ENCODE measurements at places on chromosomes 12 and 14.

DNA sequence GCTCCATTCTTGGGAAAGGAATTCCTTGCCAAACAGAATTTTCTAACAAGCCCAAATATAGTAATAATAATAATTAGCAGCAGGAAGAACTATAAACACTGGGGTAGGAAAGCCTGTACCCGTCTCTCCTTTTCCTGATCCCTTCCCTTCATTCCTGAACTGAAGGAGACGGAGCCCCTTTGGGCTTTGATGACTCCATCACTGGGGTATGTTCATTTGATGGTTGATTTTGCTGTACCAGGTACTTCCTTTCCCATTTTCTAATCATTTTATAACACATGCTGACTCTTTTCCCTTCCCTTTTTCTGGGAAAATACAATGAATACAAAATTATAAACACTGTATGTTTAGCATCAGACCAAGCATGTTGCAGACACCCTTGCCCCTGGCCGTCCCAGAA lies 3.6 kb upstream of the RCOR1 start:
- no peak for DNase-seq

- DNase-seq, result no peak
These were observed 3.6 kb upstream of the RPS26 start for GRCh38 chr12:56038022-56038655.

DNA sequence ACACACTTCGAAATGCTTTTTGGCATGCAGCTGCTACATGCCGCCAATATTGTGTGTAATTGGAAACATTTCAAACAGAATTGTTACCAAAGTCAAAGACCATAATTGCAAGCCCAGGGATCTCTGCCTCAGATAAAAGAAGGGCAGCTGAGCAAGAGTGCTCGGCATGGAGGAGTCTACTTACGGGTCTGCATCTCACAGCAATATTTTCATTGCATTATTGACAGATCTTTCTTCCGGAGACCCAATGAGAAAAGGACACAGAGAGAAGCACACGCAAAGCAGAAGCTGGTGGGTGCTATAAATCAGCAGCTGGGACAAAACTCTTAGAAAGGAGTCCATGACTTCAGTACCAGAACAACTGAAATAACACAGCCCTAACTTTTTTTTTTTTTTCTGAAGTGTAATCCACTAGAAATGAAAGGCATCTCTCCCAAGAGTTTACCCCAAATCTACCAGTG lies 4.9 kb downstream of the PRICKLE1 start:
- DNase-seq, result no peak

GRCh38 chr12:98686603-98687002 lies 41.5 kb downstream of the APAF1 start:
- DNase-seq, result no peak

GRCh38 chr12:106136263-106136662 lies 2.5 kb downstream of the NUAK1 start:
- peak; percentile 86 for DNase-seq

GRCh38 chr12:1220127-1221092 lies 229.4 kb downstream of the ERC1 start:
- no peak for DNase-seq

DNA sequence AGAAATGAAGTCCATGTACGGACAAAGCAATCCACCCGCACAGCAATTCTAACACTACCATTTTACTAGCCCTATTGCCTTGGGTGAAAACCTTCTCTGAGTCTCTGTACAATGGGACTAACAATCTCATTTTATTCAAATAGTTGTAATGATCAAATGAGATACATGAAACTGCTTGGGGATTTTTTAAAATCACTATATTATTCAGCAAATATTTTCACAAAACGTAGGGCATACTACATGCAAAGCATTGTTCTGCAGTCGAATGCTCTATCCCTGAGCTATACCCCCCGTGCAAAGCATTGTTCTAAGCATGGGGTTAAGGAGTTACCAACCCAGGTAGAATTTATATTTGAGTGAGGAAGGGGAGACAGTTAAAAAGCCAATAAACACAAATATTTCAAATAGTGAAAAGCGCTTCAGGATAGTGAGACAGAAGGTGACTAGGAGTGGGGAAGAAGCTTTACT lies 554 bp upstream of the ATF7 start:
- no peak for DNase-seq

- DNase-seq, result no peak
These were observed at the start of gene MYF6 for GRCh38 chr12:80707126-80707829. TSS of gene MYF6 (plus strand) at chr12:80707634. CDS start at chr12:80707720, 86 bp downstream.

GRCh38 chr12:90515199-90516175 lies 439.5 kb downstream of the CCER1 start:
- no peak for DNase-seq

DNA sequence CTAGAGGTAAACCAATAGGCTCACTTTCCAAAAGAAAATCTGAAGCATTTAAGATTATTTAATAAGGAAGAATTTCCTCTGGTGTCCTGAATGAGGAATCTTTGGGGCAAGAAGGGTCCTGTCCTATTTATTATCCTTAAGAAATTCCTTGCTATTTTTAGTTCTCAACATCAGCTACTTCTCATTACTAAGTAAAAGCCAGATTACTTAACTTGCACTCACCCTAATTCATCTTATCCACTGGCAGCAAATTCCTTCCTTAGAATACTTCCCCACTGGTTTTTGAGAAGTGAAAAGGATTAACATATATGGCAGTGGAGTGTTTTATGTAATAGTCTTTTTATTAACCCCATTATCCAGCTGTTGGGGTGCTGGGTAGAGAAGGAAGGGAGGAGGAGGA lies 767.7 kb downstream of the DIO2 start:
- no peak for DNase-seq

DNA sequence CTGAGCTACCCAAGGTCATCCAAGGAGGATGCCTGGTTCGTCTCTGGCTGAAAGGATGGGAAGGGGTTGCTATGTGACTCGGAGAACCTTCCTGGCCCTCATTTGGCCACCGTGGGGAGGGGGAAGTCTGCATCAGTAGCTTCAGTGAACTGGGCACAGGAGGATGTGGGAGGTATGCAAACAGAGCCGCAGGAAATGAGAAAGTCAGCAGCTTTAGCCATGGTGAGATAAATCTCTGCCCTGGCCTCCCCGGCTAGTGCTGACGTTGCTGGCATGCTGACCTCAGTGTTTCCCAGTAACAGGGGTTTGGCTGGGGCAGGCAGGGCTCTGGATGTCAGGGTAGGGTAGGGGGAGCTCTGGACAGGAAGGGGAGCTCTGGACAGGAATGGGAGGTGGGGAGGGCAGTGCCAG lies 2.3 kb upstream of the CEBPE start:
- no peak for DNase-seq

DNA sequence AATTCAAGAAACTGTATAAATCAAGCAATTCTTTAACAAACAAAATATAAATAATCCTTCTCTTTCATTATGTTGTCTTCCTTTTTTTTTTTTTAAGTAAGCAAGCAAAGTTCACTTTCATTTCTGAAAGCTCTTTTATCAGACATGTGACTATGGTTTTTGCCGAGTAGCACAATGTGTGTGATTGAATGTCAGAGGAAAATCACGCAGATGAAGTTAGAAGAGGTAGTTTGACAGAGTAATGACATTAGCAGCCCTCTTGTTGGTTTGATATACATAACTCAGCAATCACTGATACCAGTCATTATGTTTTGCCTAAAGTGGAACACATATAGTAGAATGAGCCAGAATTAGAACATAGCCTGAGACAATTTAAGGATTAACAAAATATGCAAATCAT lies 19.0 kb downstream of the ALX1 start:
- no peak for DNase-seq

DNA sequence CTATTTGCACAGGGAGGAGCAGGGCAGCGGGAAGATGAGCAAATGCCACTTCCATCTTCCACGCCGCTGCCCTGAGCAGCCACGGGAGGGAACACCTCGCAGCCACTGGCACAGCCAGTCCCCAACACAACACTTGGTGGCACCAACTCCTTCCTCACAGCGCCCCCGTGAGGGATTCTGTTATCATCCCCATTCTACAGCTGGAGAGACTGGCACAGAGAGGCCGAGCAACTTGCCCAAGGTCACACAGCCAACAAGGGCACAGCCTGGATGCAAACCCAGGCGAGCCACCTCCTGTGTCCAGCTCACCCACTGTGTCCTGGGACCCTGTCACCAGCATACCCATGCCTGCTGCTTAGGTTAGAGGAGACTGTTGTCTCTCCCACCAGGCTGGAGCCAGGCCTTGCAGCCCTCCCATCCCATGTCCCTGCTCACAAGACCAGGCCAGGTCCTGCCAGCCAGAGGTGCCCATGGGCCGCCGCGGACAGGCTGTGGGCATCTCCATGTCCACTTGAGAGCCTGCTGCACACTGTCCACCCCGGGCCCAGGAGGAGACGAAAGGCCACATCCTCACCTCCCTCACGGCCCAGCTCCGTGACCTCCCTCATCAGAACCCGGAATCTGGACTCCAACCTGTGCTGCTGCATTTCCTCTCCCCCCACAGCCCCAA lies 57.0 kb downstream of the NCOR2 start:
- peak; percentile 41 for DNase-seq

GRCh38 chr12:113435367-113435766 lies 13.2 kb downstream of the SDSL start:
- no peak for DNase-seq

DNA sequence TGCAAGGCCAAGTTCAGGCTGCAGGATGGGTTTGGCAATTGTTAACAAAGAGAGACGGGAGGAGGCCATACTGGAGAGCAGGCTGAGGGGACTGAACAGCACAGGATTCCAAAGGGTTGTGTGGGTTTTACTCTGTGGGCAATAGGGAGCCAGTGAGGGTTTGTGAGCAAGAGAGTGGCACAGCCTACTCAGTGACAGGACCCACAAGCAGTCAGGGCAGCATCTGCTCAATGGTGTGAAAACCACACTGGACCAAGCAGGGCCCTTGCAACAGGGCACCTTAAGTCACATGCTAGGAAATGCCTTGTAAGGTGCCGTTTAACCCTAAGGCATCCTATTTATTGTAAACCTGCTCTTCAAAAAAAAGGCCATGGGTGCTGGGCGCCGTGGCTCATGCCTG lies 22.0 kb downstream of the SYNE3 start:
- DNase-seq, result no peak

GRCh38 chr12:4434706-4435425 lies 10.7 kb downstream of the FGF6 start:
- no peak for DNase-seq

GRCh38 chr12:33546004-33546403 lies 106.4 kb upstream of the SYT10 start:
- DNase-seq, result no peak

DNA sequence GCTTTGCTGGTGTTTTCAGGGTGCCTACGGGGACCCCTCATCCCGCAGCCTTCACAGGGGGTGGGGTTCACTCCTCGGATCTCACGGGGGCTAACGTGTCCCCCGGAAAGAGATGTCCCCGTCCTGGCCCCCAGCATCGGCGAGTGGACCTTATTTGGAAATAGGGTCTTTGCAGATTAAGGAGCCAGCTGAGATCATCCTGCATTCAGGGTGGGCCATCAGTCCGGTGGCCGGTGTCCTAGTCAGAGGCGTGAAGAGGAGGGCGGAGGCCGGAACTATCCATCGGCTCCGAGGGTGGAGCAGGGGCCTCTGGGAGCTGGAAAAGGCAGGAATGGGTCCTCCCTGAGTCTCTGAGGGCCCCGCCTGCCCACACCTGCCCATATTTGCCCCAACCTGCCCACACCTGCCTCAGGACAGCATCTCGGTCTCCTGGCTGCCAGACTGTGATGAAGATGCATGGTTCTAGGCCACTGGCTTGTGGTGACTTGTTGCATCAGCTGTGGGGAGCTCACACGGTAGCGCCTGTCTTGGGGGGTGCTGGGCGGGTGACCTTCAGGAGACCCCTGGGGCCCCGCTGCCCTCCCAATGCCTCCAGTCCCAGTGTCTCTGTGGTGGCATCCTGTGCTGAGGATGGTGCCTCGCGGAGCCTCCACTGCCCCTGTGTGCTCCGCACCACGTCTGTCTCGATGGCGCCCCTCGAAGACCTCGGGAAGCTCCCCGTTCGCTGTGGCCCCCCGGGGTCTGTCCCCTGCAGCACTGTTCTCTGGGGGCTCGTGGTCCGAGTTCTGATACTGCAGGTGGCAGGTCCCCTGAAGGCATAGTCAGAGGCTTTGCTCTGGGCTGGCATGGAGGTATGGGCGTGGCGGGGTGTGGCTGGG lies 14.7 kb downstream of the NOC4L start:
- DNase-seq, result no peak

GRCh38 chr14:54211551-54212308 lies 185.1 kb upstream of the CDKN3 start:
- no peak for DNase-seq

DNA sequence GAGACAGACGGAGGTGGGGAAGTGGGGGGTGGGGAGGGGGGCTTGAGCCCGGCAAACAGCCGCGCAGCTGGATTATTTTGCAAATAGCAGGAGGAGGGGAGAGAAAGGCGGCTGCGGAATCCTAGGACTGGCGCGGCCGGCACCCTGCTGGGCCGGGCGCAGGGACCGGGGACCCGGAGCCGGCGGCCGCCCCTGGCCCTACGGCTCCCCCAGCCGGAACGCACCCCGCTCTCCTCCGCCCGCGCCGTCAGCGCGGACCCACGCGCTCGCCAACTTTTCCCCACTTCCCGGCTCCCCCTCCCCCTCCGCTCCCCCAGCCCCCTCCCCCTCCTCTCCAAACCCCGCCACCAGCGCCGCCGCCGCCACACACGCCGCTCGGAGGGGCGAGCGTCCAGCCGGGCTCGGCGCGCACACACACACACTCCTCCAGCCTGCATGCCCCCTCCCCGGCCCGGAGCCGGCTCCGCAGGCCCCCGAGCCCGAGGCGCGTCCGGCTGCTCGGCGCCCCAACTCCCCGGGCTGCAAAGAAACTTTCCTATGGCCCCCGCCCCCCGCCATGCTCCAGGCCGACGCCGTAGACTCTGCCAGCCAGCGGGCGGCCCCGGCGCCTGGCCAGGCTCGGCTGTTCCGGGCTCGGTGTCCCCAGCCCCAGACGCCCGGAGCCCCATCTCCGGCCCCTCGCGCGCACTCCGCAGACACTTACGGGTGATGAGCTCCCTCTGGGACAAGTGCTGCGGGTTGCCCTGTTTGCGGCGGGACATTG lies 1.4 kb downstream of the BCL11B start:
- DNase-seq, result peak; percentile 75

DNA sequence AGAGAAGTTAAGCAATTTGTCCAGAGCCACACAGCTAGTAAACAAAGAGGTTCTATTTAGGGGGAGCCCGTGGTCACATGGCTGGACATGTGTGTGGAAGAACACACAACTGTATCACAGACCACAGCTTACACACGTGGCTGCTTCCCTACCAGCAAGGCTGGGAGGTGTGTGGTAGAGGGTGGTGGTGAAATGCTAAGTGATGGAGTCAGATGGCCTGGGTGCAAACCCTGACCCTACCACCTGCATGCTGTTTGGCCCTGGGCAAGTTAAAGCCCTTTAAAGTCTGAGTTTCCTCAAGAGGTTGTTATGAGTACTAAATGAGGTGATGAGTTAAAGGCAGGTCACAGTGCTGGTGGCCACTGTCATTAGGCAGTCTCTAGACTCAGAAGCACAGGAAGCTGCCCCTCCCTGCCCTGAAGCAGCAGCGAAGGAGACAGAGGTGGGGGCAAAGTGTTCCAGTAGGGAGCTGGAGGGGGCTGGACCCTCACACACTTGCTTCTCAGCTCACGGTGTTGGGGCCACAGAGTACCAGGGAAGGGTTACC lies 64.2 kb downstream of the ERH start:
- no peak for DNase-seq

GRCh38 chr14:102942069-102942468 lies 19.6 kb downstream of the AMN start:
- DNase-seq, result no peak

All from NCI-H1694 (cell line).